ENCODE measurements at places on chromosomes 5 and 9. TPM values are rescaled to one million over a fixed set of nuclear protein-coding genes. Genes with fewer than 3 reads are reported as not detected.
A peak's percentile ranks its signal among the peaks of the same experiment; 100 is the strongest.

The MEIKIN gene
- polyA plus RNA-seq = not detected

DNA sequence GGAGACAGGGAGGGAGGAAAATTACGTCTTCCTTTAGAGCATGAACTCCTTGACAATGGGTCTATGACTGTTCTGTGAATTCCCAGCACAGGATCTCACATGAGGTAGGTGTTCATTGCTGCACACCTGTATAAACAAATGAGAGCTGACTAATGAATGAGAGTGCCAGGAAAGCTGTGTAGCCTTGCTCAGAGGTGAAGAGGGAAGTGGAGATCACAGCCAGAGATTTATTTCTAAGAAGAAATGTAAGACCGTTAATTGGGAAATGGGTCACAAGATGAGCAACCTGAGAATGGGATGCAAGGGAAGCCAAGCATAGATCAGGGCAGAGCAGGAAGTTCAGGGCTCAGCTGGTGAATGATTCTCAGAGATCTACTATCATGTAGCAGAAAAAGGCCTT, 295.1 kb downstream of the CDK5RAP2 start:
- DNase-seq = peak; percentile 1

DNA sequence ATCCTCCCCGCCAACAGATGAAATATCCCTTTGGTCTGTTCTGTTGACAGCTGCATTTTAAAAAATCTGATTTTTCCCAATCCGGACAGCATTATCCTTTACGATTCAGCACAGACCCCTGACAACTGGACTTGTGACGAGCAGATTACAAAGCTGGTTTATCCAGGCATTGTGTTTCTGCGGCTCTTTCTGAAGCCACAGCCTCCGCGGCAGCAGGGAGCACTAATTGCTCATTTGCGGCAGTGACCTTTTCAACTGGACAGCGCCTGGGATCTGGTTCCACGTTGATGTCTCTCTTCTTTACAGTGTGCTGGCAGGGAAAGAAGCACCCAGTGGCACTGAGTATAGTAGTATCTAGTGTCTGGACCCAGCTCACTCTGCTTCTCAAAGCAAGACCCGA, 351.2 kb downstream of the ZNF608 start:
- DNase-seq = peak; percentile 27

- no peak for DNase-seq
These were observed 71.4 kb downstream of the SLC12A2 start for GRCh38 chr5:128154943-128155342.

- DNase-seq = no peak
These were observed at the start of gene PCDHGA9 for GRCh38 chr5:141402553-141403243. Gene PCDHGA9 (plus strand): TSS chr5:141402778. CDS start chr5:141402953, 175 bp downstream.

GRCh38 chr9:89798547-89799120, 193.8 kb downstream of the GADD45G start:
- no peak for DNase-seq

The MCCC2 gene
- polyA plus RNA-seq = 64.2 TPM

DNA sequence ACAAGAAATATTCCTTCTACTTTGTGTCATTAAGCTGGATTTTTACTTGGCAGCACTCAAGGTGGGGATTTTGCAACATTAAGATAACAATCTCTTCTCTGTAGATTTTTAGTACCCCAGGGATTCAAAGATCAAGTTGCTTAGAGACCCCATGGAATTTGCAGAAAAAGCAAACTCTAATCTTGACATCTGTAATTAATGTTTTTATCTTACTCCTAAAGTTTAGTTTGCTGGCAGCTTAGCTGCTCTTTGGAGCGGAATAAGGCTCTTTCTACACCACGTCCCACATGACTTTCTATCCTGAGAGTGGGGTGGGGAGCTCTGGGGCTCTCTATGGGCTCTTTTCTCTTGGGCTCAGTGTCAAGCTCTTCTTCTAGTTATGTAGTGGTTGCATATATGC, 21.7 kb upstream of the SPDL1 start:
- DNase-seq = no peak

GRCh38 chr5:135438636-135439221, 8.4 kb downstream of the DCANP1 start:
- no peak for DNase-seq

DNA sequence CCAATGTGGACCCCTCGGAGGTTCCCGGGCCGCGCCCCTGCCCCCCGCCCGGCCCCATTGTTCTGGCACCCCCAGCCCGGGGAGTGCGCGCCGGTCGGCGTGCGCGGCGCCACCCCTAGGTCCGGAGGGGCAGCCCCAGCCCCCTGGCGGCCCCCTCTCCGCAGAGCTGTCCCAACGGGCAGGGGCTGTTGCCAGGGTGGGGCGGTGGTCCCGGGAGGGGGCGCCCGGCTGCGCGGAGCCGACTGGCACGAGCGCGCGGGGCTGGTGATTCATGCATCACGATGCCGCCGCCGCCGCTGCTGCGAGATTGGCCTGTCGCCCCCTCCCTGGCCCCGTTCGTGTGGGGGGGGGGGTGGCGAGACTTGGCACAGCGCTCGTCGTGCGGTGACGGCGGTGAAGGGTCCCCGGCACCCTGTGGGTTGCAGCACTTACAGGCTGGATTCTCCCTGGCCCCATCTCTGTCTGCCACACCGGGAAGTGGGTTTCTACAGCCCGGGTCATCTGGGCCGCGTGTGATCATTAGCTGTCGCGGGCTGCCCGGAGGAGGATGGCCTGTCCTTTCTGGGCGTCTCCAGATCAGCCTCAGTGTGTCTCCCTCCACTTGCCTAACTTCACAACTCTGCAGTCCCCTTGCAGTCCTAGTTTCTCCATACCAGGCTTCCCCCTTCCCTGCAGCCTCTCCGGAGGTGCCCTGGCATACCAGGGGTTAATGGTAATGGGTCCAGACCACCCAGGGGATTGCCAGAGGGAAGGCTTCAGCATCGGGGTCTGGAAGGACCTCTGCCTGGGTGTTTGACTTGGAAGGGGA, 858 bp downstream of the NCS1 start:
- no peak for DNase-seq

DNA sequence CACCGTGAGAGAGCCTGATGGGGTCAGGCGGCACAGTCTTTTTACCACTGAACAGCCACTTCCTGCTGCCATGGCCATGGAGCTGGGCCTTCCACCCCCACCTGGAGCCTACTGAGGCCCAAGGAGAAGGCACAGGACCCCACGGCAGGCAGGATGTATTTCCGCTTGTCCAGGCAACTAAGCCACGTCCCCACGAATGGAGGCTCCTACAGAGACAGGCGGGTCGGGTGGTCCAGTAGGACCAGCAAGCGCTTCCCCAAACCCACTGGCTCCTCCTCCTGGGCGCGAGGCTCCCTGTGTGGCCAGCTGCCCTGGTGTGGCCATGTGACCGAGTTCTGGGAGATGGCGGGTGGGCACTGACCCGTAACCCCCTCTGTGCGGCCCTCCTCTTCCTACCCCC, 66.5 kb downstream of the SECISBP2 start:
- no peak for DNase-seq

- DNase-seq = peak; percentile 67
These were observed 13.5 kb upstream of the ANKRD18B start for GRCh38 chr9:33510262-33511183.

DNA sequence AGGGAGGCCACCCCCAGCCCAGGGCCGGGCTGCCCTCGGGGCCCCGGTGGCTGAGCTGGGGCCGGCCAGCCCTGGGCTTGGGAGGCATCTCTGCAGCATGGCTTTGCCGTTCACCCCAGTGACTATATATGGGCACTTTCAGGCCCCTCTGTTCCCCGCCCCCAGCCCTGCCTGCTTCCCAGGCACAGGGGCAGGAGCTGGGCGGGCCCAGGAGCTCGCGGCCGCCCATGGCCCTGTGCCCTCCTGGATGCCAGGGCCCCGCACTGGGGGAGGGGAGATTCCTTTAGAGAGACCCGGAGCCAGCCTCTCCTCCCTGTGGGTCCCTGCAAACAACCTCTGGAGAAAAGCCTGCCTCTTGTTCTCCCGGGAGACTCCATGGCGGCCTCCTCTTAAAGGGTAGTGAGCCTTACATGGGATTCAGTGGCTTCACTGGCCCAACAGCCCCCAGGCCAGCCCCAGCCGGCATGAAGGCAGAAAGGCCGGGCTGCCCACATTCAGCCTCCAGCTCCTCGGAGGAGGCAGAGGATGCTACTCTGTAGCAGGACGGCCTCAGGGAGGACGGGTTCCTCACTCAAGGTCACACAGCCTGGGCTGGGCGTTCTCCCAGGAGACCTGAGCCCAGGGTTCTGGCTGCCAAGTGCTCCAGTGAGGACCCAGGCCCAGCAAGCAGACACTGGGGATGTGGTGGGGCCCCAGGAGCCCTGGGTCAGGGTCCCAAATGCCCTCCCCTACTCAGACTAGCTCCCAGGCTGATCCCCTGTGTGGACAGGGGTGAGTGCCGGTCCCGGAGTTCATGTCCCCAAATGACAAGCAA, 4.1 kb downstream of the NACC2 start:
- DNase-seq = no peak

- no peak for DNase-seq
These were observed 1028.3 kb upstream of the WWC1 start for GRCh38 chr5:167263185-167263584.

The ARAP3 gene
- polyA plus RNA-seq = 18.9 TPM

- DNase-seq = no peak
These were observed 4.5 kb downstream of the PTPN3 start for GRCh38 chr9:109493648-109494047.

DNA sequence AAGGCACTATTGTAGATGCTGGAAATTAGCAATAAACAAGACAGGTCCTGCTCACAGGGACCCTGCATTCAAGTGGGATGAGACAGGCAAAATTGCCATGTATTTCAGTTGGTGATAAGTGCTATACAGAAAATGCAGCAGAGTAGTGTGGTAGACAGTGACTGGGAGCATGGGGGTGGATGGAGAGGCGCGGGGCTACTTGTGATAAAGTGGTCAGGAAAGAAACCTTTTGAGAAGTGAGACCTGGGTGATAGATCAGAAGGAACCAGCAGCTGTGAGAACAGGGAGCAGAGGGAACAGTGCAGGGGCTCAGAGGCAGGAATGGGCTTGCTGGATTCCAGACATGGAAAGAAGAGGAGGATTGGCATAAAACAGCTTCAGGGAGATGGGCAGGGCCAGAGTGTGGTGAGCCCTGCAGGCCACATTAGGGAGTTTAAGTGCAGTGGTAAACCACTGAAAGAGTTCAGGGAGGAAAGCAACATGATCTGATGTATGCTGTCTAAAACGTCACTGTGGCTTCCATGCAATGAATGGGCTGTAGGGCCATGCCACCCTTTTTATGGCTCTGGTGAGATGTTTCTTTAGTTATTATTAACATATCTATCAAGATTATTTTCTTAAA, 7.3 kb downstream of the CRHBP start:
- no peak for DNase-seq

- no peak for DNase-seq
These were observed 105.7 kb upstream of the RAD23B start for GRCh38 chr9:107177243-107177839.

DNA sequence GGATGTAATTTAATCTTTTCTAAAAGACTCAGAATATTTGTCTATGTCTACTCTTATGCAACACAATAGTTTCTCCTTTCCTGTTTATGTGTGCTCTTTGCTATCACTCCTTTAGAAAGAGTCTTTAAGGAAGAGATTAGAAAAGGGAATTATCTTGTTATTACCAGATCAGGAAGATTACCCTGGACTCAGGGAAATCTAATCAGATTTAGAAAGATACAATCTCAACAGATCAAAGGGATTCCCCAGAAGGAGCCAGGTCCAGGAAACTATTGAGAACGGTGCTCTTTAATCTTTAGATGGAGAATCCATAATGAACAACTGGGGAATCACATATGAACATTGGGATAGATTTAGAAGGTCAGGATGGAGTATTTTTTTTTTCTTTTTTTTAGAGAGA, 32.4 kb upstream of the ZFR start:
- no peak for DNase-seq

- peak; percentile 20 for DNase-seq
These were observed 603 bp downstream of the TMEM268 start for GRCh38 chr9:114611516-114612271.

GRCh38 chr5:179152941-179153340, 92.8 kb downstream of the ZNF354C start:
- no peak for DNase-seq

GRCh38 chr5:96743805-96744204, 63.9 kb downstream of the ERAP1 start:
- DNase-seq = no peak

- no peak for DNase-seq
These were observed 36.2 kb downstream of the MOCS2 start for GRCh38 chr5:53073348-53073747.

The CRAT gene
- polyA plus RNA-seq = 33.9 TPM

The REEP2 gene
- polyA plus RNA-seq = 8.2 TPM

GRCh38 chr9:116124472-116125040, 29.0 kb upstream of the PAPPA start:
- DNase-seq = no peak

The RNF183 gene
- polyA plus RNA-seq = 6.6 TPM

GRCh38 chr5:94810877-94811276, 192.4 kb downstream of the SLF1 start:
- no peak for DNase-seq

DNA sequence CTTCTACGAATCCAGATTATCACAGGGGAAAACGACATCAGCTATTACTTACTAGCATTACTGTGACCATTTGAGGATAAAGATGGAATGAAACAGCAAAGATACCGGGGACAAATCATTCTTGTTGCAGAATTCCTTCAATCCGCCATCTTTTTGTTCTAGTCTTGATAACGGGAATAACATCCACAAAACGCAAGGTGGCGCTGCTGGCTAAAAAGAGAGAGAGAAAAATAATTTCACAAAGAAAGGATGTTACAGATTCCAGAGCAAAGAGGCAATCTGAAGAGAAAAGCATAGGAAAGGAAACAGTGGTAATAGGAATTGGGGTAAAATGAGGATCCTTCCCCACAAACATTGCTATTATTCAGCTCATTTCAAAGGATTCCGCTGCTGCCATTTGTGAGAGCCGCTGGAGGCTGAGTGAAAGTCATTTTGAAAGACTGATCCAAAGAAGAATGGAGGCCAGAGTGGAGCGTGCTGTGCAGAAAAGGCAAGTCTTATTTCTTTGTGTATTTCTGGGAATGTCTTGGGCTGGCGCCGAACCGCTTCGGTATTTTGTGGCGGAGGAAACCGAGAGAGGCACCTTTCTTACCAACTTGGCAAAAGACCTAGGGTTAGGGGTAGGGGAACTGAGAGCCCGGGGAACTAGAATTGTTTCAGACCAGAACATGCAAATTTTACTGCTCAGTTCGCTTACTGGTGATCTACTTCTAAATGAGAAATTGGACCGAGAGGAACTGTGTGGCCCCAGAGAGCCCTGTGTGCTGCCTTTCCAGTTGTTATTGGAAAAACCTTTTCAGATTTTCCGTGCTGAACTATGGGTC, at the start of gene PCDHB7:
Gene PCDHB7, plus strand, starts transcription at position 264 of the 824 bp plus-strand sequence. Its CDS starts 192 bp downstream, at position 456.
- DNase-seq = no peak

DNA sequence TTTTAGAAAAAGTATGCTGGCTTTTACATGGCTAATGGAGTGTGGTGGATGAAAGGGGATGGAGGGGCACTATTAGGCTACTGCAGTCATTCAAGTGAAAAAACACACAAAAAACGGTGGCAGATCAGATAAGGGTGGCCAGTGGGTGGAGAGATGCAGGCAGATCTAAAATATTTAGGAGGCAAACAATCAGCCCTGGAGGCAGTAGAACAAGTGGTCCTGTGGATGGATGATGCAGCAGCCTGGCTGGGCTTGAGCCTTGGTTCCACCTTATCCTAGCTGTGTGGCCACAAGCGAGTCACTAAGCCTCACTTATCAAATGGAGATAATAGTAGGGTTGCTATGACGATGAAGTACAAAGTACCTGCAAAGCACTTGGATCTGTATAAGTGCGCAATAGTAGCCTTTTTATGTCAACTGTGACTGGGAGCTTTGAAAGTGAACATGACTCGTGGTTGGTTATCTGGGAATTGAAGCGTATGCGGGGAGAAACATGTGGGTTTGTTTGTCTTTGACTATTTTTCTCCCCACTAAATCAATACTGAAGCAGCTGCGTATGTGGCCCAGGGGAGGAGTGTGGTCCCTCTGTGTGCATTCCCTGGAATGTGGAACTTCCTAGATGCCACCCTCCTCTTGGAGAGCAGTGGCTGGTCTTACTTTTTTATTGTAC, 20.2 kb downstream of the NSG2 start:
- DNase-seq = no peak

Data from right renal cortex interstitium (tissue), 3 donors.